H7 (cell line): ENCODE measurements at places on chromosomes 2 and 18. TPM values are rescaled to one million over a fixed set of nuclear protein-coding genes. Genes with fewer than 3 reads are reported as not detected.

The ST6GAL2 gene
- 13.1 and 14.3 TPM in 2 replicates for total RNA-seq

The SERPINB7 gene
- not detected in 2 replicates for total RNA-seq

DNA sequence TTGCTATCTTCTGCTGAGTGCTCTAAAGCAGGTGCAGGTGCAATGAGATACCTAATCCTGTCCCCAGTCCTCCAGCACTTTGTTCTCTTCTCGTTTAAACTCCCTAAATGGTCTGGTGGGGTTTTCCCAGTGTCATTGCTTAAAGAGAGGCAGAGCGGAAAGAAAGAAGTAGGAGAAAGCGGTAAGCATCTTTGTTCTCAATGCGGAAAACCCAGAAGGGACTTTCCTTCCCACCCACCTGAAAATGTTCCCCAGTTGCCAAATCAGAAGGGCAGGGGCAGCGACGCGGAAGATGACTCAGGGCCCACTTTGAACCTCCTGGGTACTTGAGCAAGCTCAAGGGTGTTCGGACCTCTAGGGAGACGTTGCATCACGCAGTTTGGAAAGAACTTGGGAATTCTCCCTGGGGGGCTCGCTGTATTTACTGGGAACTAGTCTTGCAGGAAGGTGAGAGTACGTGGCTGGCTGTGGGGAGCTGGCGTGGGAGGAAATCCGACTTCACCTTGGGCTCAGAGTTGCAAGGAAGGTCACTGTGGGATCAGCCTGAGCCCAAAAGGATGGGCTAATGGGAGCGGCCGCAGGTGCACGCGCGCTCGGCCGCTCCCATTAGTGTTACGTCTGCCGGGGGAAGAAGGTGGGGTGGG, 589 bp upstream of the SGPP2 start:
- DNase-seq, result peak; percentile 49

DNA sequence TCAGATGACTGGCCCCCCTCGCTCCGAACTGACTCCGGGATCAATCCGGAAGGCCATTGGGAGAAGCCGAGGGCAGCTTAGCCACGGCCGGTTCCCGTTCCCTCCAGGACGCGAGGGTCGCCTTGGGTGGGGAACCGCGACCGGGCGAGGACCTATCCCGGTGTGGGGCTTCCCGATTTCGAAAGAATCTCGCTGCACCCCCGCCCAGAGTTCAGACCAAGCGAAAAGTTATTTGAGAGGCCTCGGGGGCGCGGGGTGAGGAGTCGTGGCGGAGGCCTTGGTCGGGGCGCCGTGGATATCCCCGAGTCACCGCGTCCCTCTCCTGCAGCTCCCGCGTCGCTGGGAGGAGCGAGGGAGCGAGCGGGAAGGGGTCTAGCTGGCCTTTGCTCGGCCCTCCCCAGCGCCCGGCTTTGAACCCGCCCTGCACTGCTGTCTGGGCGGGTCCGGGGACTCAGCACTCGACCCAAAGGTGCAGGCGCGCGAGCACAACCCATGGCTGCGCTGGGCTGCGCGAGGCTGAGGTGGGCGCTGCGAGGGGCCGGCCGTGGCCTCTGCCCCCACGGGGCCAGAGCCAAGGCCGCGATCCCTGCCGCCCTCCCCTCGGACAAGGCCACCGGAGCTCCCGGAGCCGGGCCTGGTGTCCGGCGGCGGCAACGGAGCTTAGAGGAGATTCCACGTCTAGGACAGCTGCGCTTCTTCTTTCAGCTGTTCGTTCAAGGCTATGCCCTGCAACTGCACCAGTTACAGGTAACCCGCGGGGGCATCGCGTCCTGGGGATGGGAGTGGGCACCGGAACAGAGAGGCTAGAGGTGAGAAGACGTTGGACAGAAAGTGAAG, at the start of gene CYP27A1:
Gene CYP27A1, plus strand, starts transcription at position 457 of the 837 bp plus-strand sequence. Its CDS starts 36 bp downstream, at position 493.
- DNase-seq, result peak; percentile 90
